ENCODE measurements at places on chromosomes 6 and 20. TPM values are rescaled to one million over a fixed set of nuclear protein-coding genes. Genes with fewer than 3 reads are reported as not detected.

Gene SLA2
- total RNA-seq = 0.38 TPM

Gene PGC
- total RNA-seq = not detected

Gene SMIM13
- 9.2 TPM for total RNA-seq

Gene DACT2
- total RNA-seq = 0.24 TPM

Gene LINC00237
- total RNA-seq = not detected

Gene MLN
- not detected for total RNA-seq

DNA sequence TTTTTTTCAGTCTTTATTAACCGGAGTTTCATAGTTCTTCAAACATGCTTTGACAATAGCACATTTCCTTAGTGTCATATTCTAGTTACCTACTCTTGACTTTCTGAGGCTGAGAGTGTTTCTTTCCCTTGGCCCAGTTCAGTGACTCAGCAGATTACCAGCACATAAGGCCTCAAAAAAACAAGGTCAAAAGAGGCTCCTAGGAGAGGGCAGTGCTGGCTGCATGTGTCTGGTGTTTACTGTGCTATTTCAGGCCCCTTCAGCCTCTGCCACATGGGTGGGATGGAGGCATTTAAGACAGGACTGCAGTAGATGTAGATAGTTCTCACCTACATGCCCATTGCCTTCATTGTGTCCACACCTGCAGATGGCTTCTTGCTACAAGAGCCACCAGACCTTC, 198.2 kb upstream of the SSTR4 start:
- no peak for DNase-seq

- DNase-seq = no peak
Observed at GRCh38 chr6:35014341-35014740, 125.3 kb downstream of the ANKS1A start.

GRCh38 chr6:118553132-118553531, 5.0 kb downstream of the PLN start:
- no peak for DNase-seq

DNA sequence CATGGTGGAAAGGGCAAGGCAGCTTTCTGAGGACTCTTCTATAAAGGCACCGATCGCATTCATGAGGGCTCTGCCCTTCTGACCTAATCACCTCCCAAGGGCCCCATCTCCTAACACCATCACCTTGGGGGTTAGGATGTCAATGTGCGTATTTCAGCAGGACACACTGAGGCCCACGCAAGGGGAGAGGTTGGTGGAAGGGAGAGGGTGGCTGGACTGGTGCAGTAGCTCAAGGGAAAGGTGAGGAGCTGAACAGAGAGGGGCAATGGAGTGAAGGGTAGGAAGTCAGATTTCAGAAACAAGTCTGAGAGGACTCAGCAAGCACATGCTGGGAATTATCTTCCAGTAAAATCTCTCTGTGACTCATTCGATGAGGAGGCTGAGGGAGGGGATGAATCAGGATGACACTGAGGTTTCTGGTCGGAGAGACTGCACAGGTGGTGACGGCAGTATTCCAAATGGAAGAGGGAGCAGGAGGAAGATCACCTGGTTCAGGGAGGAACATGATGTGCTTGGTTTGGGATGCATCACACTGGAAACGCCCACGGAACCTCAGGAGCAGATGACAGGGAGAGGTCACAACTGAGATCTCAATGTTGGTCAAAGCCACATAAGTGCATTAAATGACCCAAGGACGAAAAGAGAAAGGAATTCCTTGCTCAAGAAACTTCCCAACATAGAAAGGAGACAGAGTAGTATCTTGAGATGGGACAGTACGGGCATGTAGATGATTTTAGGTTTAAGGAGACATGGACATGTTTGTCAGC, 67.1 kb downstream of the TFAP2A start:
- no peak for DNase-seq

GRCh38 chr6:55601120-55601519, 22.1 kb upstream of the HMGCLL1 start:
- DNase-seq = no peak

- DNase-seq = no peak
Observed at GRCh38 chr6:65707126-65707826, at the start of gene EYS. EYS (minus strand) TSS chr6:65707226; CDS start chr6:65495410, 211,816 bp downstream.

DNA sequence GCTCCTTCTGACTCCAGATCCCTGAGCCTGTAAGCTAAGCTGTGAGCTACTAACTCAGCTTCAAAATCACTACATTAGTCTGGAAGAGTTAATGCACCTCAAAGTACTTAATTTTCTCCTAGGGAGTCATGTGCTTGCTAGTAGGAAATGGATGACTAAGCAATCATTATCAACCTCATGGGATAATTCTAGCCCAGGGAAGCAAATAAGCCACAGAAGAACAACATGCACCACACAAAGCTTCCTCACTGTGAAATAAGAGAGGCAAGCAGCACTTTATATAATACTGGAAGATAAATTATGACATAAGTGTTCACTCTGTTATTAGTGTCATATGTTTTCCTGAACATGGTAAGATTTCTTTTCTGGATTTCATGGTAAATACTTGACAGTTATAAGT, 57.9 kb upstream of the RCAN2 start:
- DNase-seq = no peak

DNA sequence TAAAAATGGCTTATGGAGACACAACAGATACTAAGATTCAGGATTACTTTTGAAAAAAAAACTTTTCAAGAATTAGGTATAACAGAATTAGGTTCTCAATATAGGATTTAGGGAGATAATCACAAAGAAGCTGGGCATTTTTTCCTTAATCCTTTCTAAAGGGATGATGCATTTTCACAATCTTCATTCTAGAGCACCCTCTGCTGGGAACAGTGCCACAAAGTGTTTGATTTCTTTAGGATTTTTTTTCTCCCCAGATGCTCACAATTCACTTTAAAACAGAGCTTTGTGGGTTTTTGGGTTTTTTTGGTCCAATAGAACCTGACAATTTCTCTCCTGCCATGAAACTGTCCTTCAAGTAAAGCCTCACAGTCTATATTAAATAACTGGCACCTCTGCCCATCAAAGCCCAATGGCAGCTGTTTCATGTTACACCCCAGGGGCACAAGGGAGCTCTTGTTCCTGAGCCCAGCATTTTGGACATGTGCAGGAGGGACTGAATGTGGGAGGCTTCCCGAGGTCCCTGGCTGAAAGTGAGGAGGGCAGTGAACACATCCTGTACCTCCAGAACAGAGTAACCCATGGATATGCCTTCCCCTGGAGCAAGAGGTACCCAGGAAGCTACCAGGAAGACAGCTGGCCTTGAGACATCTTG, 39.7 kb downstream of the PREP start:
- DNase-seq = no peak

GRCh38 chr6:153334121-153334520, 203.0 kb upstream of the RGS17 start:
- DNase-seq = no peak

DNA sequence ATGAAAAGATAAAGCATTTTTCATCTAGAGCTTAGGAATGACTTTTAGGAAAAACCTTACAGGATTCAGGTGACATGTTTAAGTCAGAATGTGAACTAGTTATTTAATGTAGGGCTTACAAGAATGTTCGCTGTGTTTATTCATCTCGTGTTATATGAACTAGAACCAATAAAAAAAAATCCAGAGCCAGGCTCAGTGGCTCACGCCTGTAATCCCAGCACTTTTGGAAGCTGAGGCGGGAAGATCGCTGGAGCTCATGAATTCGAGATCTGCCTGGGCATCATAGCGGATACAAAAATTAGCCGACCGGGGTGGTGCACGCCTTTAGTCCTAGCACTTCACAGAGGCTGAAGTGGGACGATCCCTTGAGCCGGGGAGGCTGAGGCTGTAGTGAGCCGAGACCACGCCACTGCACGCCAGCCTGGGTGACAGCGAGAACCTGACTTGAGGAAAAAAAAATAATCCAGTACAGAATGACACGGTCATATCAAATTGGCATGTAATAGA, 46.3 kb downstream of the OR2B2 start:
- DNase-seq = no peak

DNA sequence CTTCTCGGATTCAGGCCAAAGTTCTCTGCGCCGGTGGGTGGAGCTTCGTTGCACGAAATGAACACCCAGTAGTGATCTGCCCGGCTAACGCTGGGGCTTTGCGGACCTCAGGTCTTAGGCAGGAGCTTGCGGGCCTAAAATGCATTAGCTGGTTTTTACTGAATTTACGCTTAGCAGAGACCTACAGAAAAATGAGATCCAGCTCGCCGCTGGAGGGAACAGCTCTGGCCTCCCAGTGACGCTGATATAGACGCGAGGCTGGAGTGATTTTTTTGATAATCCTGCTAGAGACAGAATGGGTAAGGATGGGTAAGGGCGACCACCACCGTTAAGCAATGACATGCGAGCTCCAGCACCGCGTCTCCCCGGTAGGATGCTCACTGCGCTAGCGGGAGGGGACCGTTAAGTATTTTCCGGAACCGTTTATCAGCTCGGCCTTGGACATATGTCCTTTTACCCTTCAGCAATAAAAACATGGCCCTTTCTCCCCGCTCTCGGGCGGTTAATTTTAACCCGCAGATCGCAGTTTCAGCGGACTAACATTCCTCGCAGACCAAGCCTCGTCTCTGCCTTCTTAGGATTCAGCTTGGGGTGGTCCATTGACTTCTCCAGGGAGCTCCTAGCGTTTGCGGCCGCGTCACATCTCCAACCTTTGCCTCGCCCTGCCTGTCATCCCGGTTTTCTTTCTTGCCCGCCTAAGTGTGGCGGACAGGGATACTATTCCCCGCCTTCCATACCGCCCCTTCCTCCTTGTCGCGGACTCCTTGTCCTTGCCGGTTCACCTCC, 109.3 kb downstream of the GPX5 start:
- no peak for DNase-seq

GRCh38 chr20:59718071-59718470, 113.7 kb downstream of the PHACTR3 start:
- DNase-seq = no peak

DNA sequence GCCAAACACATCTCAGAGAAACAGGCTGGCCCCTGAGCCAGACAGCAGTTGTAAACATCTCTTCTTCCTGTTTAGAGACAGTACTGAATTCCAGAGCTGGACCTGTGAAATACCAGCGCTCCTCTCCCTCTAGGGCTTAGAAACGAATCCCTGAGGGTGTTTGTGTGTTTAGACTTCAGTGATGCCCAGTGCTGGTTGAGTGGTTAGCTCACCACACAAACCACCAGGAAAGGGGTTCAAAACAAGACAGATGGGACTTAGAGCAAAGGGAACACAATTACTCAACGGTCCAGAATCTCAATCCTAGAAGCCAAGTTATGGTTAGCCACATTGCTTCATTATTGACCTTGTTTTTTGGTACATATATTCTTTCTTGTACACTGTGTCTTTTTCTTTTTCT, 108.7 kb upstream of the TMEM170B start:
- DNase-seq = no peak

GRCh38 chr6:34424200-34425131, 1.4 kb downstream of the RPS10 start:
- no peak for DNase-seq

DNA sequence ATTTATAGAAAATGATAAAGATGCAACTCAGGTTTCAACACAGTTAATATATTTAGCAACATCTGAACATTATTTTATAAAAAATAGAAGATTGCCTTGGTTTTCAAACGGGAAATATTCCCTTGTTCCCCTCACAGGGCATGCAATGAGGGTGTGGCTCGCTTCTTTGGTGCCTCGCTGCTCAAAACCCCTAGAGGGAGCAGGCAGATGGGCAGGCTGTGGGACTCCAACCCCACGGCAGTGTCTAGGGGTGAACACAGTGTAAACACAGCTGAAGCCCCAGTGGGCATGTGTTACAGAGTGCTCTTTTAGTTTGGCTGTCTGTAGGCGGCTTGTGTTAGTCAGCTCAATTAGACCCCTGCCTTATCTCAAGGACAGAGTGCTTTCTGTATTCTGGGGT, 560.8 kb upstream of the IMPG1 start:
- no peak for DNase-seq

- DNase-seq = no peak
Observed at GRCh38 chr6:42846505-42846904, 32.9 kb upstream of the RPL7L1 start.

DNA sequence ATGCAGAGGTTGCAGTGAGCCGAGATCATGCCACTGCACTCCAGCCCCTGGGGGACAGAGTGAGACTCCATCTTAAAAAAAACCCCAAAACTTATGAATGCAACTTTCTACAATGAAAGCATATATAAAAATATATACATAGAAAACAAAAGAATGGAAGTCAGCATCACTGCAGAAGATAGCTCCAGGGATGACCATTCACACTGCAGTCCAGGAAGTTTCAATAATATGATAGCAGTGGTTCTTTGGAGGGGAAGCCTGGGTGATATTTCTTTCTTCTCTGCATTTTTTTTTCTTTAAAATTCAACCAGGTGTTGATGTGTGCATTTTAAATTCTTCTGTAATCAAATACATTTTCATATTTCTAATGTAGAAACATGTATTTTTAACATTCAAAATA, 12.3 kb downstream of the HLA-G start:
- no peak for DNase-seq

- no peak for DNase-seq
Observed at GRCh38 chr6:27761391-27761790, 150.8 kb downstream of the OR2B2 start.

GRCh38 chr6:107741191-107741680, 82.9 kb downstream of the SCML4 start:
- DNase-seq = no peak

GRCh38 chr20:58213716-58214115, 14.7 kb downstream of the ANKRD60 start:
- DNase-seq = peak; percentile 45

- no peak for DNase-seq
Observed at GRCh38 chr20:18256440-18257090, 31.8 kb upstream of the ZNF133 start.

DNA sequence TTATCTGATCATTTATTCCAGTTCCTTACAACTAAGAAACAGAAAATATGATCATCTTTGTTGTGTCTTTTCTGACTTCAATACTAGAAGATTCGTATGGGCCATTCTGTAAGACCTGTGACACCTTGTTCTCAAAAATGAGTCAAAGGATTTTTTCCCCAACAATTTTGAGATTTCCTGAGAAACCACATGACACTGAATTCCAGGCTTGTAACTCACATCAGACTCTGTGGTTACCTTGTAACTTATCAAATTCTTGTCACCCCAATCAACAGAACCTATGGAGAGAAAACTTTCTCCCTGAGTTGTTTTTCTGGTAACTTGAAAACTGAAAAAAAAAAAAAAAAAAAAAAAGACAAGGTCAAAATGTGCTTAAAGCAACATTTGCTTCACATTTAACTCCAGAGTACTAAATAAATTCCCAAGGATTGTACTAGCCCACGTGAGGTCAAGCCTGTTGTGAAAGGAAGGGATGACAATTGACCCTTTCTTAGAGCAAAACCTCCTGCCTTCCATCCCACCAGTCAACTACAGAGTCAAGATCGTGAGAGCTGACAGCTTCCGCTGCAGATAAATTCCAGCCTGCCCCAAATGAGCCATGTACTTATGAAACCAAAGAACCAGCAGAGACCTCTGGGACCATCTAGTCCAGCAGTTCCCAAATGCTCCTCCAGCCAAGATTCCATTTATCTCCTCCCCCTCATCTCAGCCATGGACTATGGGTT, 140.3 kb downstream of the TBX18 start:
- DNase-seq = peak; percentile 72

DNA sequence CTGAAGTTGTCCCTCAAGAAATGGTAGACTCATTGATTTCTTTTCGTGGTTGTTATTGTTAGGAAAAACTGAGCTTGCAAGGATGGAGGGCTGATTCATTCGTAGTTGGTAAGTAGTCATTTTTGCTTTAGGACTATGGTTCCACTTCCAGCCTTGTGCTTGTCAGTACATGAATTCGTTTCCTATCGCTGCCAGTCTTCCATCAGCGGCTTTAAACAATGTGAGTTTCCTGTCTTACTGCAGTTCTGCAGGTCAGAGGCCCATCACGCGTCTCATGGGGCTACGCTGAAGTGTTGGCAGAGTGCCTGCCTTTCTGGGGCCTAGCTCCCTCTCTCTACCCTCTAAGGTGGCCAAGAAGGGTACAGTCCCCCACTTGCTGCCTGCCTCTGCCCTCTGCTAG, 11.4 kb upstream of the MDFI start:
- peak; percentile 40 for DNase-seq

Data from posterior vena cava (tissue), 2 donors.